ENCODE measurements at places on chromosomes 16 and 17.
A peak's percentile ranks its signal among the peaks of the same experiment; 100 is the strongest.

DNA sequence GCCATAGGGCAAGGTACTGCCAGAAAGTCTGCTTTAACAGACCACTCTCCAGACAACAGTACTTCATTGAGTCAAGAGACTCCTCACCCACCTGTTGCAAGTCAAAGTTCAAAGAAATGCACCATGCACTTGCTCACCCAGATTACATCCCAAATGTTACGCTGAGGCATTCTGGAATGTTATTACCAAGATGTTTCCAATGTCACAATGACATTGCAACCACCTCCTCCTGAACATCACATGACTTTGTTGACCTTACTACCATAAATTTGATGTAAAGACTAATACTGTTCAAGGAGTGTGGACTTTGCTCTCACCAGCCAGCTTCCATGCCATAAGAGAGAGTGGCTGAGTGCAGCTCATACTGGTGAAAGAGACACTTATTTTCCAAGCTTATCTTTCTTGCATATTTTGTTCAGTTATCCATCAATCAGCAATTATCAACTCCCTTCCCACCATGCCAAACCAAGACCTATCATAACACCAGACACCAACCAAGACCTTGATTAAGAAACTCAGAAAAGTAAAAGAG lies 58.5 kb upstream of the BCAR1 start:
- no peak for DNase-seq

- no peak for DNase-seq
These were observed 92.9 kb upstream of the SALL1 start for GRCh38 chr16:51243936-51244436.

DNA sequence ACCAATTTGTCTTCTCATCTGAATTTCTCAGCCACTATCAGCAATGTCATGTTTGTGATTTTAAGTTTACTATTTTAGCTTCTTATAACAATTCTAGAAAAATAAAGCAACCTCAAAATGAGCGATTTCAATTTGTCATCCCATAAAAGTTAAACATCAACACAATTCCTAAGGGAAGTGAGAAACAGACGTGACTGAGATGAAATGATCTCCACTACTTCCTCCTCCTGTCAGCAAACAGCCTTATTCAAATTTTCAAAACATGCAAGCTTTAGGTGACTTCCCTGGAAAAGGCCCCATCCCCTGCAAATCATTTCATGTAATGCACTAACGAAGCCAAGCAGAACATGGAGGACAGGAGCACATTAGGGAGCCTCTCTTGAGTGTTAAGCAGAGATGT lies 64.9 kb downstream of the ZNF652 start:
- DNase-seq: no peak

DNA sequence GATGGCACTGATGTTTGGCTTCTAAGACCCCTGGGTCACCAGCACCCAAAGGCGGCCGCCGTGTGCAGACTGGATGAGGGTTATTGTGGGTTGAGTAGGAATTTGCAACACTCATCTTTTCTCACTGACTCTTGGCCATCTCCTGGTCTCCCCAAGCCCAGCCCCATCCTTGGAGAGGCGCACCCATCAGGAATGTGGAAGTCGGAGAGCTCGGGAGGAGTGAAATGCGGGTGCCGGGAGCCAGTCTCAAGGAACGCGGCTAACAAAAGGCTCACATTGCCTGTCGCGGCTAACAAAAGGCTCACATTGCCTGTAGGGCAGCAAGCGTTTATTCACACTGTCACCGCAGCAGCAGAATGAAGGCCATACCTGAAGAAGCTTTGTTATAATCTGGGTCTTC lies 248.6 kb downstream of the FOXL1 start:
- DNase-seq: no peak

DNA sequence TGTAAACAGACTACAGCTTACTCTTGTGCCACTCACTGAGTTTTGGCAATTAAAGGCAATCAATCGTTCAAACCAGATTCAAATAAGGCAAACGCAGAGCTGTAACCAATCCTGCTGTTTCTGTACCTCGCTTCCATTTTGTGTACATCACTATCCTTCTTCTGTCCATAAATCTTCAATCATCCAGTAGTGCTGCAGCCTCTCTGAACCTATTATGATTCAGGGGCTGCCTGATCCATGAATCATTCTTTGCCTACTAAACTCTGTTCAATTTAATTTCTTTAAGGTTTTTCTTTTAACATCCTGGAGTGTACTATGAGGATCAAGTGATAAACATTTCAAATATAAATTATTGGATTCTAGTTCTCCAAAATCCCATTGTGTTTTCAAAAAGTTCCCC lies 93.9 kb downstream of the CEP112 start:
- DNase-seq: no peak

- no peak for DNase-seq
These were observed 9.0 kb upstream of the MILR1 start for GRCh38 chr17:64439956-64440355.

DNA sequence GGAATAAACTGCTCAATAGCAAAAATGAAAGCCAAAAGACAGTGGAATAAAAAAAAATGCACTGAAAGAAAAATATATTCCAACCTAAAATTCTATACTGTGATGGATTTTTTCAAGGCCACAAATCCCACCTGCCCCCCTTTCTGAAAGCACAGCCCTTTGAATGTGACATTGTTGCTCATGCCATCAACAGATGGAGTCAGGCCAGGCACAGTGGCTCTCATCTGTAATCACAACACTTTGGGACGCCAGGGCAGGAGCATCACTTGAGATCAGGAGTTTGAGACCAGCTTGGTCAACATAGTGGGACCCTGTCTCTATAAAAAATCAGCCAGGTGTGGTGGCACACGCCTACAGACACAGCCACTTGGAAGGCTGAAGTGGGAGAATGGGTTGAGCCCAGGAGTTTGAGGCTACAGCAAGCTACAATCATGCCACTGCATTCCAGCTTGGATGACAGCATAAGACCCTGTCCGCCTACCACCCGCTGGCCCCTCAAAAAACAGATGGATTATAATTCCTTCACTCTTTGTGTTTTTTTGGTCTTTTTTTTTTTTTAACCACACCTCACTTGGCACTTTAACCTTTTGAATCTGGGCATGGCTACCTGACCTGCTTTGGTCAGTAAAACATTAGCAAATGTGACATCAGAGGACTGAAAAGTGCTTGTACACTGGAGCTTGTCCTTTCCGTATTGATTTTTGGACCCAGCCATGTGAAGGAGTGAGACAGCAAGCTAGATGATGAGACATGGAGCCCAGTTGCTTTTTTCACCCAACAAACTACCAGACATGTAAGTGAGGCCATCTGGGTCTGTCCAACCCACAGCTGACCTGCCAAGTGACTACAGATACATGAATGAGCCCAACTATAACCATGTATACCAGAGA lies 36.3 kb downstream of the GLG1 start:
- DNase-seq: no peak

DNA sequence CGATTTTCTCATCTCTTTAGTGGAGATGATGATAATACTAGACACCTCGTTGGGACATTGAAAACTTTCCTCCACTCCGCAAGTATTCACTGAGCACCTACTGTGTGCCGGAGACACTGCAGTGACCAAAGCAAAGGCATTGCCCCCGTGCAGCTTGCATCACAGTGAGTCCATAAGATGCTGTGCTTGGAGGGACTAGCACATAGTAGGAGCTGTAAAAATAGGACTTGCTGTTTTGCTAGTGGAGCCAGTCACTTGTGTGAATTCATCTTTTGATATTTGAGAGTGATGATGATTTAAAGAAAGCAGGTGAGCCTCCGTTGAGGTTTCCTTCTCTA lies 5.3 kb upstream of the MAP2K3 start:
- no peak for DNase-seq

- DNase-seq: no peak
These were observed 3.3 kb downstream of the PRSS53 start for GRCh38 chr16:31085411-31085810.

DNA sequence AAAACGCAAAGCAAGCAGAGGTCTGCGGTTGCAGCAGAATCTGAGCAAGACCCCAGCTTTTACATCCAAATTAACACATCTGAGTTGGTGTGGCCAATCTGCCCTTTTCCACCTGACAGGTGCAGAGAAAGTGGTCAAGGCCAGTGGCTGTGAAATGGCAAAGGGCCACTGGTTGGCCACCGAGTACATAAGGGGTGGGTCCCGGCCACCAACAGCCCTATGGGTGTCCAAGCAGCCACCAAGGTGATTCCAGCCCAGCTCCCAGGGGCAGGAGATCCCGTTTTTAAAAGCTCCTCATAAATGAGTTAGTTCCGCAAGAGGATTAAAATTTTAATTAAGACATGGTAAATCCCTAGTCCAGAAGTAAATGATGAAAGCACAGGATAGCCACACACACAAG lies 29.1 kb downstream of the USP7 start:
- DNase-seq: no peak

DNA sequence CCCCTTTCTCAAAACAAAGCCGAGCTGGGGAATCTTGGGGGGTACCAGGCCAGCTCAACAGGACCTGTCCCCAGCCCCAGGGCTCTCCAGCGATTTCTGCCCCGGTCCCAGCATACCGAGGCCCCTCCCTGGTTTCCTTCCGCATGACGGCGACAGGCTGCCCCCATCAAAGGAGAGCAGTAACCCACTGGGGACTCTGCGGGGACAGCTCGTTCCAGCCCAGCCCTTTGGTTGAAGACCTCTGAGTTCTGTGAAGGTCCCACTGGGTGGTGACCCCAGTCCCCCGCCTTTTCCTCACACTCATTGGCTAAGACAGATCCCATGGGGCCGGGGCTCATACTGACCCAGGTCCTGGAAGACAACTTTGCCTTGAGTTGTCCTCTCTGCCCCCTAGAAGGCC lies 4.1 kb downstream of the SMTNL2 start:
- no peak for DNase-seq

- no peak for DNase-seq
These were observed 2.3 kb downstream of the E2F4 start for GRCh38 chr16:67194260-67194659.

GRCh38 chr16:4683255-4684057 lies 9.9 kb upstream of the NUDT16L1 start:
- no peak for DNase-seq

DNA sequence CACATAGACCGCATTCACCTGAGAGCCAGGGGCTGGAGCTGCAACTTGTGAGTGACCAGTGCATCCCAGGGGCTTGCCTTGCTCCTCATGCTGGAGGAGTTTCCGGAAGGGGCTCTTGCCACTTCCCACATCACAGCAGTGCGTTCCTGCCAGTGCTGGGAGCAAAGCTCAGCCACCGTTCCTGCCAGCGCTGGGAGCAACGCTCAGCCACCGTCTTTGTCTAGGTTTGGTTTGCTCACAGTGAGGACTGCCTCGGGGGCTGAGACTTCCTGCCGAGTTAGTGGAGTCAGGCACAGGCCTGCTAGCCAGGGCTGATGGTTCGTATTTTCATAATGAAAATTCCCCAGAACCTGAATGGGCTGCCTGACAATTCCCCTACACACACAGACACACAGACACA lies 5.4 kb upstream of the CHRNE start:
- DNase-seq: no peak

- no peak for DNase-seq
These were observed 92.1 kb upstream of the ZNF750 start for GRCh38 chr17:82931699-82932517.

- no peak for DNase-seq
These were observed 25.3 kb upstream of the PRM1 start for GRCh38 chr16:11306381-11306780.

DNA sequence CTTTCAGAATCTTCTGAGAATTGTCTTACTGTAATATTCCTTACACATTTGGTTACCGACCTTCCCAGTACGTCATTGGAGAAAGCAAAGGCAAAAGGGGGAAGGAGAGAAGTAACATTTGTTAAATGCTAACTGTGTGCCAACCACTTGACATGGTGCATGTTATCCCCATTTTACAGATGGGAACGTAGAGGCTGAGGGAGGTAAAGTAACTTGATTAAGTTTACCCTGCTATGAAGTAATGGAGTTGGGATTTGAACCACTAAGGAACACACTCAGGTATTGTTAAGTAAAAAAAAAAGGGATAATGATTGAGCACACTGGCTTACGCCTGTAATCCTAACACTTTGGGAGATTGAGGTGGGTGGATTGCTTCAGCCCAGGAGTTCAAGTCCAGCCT lies 156.4 kb downstream of the PRKCA start:
- no peak for DNase-seq

DNA sequence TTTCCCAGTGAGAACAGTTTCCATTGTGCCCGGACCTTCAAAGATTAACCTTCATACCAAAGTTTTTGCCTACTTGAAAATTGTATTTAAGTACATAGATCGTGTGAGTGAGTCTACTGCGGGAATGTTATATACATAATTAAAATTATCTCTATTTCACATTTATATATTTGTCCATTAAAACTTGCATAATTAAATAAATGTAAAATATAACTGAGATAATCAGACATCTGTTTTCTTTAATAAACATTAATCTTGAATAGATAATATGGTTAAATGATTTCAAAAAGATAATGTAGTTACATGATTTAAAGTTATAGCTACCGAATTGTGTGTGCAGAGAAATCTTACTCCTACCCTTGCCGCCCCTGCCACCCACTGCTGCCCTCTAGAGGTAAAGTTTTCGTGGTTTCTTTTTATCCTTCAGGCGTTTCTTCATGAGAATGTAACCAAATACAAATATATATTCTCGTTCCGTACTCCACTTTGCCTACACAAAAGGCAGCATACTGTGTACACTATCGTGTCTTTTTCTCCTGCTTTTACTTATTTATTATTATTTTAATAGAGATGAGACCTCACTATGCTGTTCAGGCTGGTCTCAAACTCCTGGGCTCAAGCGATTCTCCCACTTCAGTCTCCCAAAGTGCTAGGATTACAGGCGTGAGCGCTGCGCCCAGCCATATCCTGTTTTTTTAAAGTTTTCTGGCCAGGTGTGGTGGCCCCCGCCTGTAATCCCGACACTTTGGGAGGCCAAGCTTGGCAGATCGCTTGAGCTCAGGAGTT lies 35.6 kb downstream of the RPA1 start:
- peak; percentile 78 for DNase-seq

GRCh38 chr17:13631529-13631928 lies 29.8 kb upstream of the HS3ST3A1 start:
- DNase-seq: no peak

GRCh38 chr17:46769531-46770438 lies 48.7 kb downstream of the WNT3 start:
- no peak for DNase-seq

- DNase-seq: no peak
These were observed 6.4 kb downstream of the CMTM2 start for GRCh38 chr16:66585481-66586239.

DNA sequence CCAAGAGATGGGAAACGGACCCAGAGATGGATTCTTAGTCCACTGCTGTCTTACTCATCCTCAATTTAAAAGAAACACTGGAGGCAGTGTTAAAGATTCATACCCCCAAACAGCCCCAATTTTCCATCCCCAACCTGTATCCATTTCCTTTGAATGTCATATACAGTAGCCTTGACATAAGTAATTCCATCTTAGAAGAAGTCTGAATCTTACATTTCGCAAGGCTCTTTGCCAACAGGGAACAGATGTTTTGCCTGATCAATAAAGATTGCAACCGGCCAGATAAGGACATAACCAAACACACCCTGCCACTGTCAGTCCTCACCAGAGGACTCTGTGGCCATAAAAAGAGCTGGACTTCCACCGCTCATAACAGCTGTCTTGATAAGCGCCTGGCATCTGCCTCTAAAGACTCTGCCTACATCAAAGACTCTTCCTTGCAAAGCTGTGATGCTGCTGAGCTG lies 59.0 kb upstream of the MED9 start:
- DNase-seq: no peak

Data from CD4-positive, alpha-beta T cell treated with Interleukin-10 for 1 hour (primary cell).